CD8-positive, alpha-beta memory T cell (primary cell): ENCODE measurements at places on chromosomes 13 and 19. TPM values are rescaled to one million over a fixed set of nuclear protein-coding genes. Genes with fewer than 3 reads are reported as not detected.

GRCh38 chr13:107099661-107100060 lies 531.7 kb upstream of the ARGLU1 start:
- no peak overlapping the region for H3K4me3 ChIP-seq
- DNase-seq: no peak
- H3K27me3 ChIP-seq: no peaks in the 10 kb centered on the region
- H3K36me3 ChIP-seq: no peaks in the 10 kb centered on the region
- no peaks in the 10 kb centered on the region for H3K4me1 ChIP-seq
- no peak overlapping the region for H3K27ac ChIP-seq

GRCh38 chr19:31353833-31354232 lies 4.6 kb upstream of the TSHZ3 start:
- peaks cover 69% of the 10 kb centered on the region for H3K27me3 ChIP-seq
- H3K36me3 ChIP-seq: no peaks in the 10 kb centered on the region
- H3K4me3 ChIP-seq: no peak overlapping the region
- H3K4me1 ChIP-seq: peaks cover 4% of the 10 kb centered on the region
- H3K27ac ChIP-seq: no peak overlapping the region

GRCh38 chr13:66501181-66501580 lies 729.0 kb downstream of the PCDH9 start:
- no peak for DNase-seq
- H3K4me1 ChIP-seq: no peaks in the 10 kb centered on the region
- H3K27ac ChIP-seq: no peak overlapping the region

DNA sequence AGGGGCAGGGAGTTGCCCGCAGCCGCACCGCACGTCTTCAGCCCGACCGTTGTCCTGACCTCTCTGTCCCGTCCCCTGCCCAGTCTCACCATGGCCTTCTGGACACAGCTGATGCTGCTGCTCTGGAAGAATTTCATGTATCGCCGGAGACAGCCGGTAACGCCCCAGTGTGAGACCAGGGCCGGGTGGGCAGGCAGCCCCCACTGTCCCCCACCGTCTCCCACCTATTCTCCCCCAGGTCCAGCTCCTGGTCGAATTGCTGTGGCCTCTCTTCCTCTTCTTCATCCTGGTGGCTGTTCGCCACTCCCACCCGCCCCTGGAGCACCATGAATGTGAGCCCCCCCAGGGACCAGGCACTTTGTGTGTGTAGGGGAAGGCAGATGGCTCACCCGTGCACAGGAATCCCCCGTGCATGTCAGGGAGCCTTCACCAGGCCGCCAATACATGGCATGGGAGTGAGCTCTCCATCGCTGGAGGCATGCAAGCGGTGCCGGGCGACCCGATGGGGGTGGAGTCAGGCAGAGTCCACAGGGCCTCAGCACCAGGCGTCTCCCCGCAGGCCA lies 1.4 kb downstream of the ABCA7 start:
- H3K27me3 ChIP-seq: no peaks in the 10 kb centered on the region
- peaks cover 44% of the 10 kb centered on the region for H3K4me1 ChIP-seq
- peak overlapping the region; percentile 78 for H3K4me3 ChIP-seq
- peak overlapping the region; percentile 31 for H3K27ac ChIP-seq
- no peak for DNase-seq
- peaks cover 13% of the 10 kb centered on the region for H3K36me3 ChIP-seq

GRCh38 chr13:27161980-27162379 lies 9.6 kb downstream of the USP12 start:
- no peak overlapping the region for H3K27ac ChIP-seq
- no peak overlapping the region for H3K4me3 ChIP-seq

GRCh38 chr13:95604556-95604915 lies 40.0 kb downstream of the DZIP1 start:
- no peaks in the 10 kb centered on the region for H3K36me3 ChIP-seq
- peaks cover 6% of the 10 kb centered on the region for H3K27me3 ChIP-seq

GRCh38 chr13:112545856-112546255 lies 42.1 kb downstream of the TUBGCP3 start:
- no peak overlapping the region for H3K27ac ChIP-seq
- H3K27me3 ChIP-seq: no peaks in the 10 kb centered on the region
- H3K36me3 ChIP-seq: peaks cover 11% of the 10 kb centered on the region
- H3K4me3 ChIP-seq: no peak overlapping the region
- H3K4me1 ChIP-seq: no peaks in the 10 kb centered on the region

DNA sequence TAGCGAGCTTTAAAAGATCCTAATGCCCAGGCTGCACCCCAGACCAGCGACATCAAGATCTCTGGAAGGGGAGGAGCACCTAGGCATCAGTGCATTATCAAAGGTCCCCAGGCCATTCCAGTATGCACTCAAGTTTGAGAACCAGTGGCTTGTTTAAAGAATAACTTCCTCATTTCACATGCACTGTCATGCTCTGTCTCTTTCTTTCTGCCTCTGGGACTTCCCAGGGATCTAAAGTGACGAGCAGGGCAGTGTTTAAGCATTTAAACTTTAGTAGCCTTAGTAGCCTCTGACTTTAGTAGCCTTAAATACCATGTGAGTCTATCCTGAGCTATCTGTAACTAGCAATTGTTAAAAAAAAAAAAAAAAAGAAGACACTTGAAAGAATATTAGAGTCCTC lies 8.9 kb upstream of the FARP1 start:
- H3K4me3 ChIP-seq: no peak overlapping the region
- DNase-seq: no peak
- H3K27me3 ChIP-seq: no peaks in the 10 kb centered on the region
- no peak overlapping the region for H3K27ac ChIP-seq

- no peak for DNase-seq
- H3K4me1 ChIP-seq: no peaks in the 10 kb centered on the region
- no peaks in the 10 kb centered on the region for H3K27me3 ChIP-seq
Observed at GRCh38 chr13:24142886-24143285, 17.6 kb upstream of the SPATA13 start.

DNA sequence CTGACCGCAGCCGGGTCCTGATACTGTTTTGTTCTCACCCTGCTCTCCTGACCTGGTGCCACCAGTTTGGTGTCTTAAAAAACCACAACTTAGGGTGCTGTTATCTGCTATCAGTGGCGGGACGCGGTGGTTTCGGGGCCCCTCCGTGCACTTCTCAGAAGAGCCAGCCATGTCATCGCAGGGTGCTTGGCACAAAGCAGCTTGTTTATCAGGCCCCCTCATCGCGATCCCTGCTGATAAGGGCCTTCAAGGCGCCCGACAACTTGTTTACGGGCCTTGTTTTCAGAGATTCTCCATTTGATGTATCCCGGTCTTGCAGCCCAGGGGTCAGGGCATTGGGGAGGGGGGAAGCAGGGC lies 58.1 kb upstream of the KLF2 start:
- no peaks in the 10 kb centered on the region for H3K27me3 ChIP-seq
- peak overlapping the region; percentile 16 for H3K27ac ChIP-seq
- peak overlapping the region; percentile 25 for H3K4me3 ChIP-seq
- peak; percentile 59 for DNase-seq
- no peaks in the 10 kb centered on the region for H3K36me3 ChIP-seq

GRCh38 chr13:88285329-88285728 lies 614.2 kb downstream of the SLITRK5 start:
- no peak overlapping the region for H3K4me3 ChIP-seq
- DNase-seq: no peak
- H3K36me3 ChIP-seq: no peaks in the 10 kb centered on the region
- H3K27me3 ChIP-seq: no peaks in the 10 kb centered on the region

DNA sequence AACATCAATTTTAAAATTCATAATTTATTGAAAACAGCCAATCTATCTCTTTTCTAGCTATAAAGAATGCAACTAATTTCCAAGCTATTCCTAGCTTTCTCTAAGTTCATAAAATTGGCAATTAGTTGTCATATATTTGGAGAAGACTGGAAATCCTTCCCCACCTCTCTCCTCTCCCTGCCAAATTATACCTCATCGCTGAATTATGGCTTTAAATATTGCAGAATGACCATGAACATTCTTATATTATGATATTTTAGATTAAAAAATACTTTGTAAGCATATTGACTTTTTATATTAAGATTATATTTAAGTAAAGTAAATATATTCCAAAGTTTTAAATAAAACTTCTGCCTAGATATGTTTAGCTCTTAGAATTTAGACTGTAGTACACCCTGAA lies 58.2 kb downstream of the ESD start:
- no peaks in the 10 kb centered on the region for H3K4me1 ChIP-seq
- H3K27me3 ChIP-seq: no peaks in the 10 kb centered on the region
- H3K4me3 ChIP-seq: no peak overlapping the region
- no peak overlapping the region for H3K27ac ChIP-seq
- no peaks in the 10 kb centered on the region for H3K36me3 ChIP-seq

DNA sequence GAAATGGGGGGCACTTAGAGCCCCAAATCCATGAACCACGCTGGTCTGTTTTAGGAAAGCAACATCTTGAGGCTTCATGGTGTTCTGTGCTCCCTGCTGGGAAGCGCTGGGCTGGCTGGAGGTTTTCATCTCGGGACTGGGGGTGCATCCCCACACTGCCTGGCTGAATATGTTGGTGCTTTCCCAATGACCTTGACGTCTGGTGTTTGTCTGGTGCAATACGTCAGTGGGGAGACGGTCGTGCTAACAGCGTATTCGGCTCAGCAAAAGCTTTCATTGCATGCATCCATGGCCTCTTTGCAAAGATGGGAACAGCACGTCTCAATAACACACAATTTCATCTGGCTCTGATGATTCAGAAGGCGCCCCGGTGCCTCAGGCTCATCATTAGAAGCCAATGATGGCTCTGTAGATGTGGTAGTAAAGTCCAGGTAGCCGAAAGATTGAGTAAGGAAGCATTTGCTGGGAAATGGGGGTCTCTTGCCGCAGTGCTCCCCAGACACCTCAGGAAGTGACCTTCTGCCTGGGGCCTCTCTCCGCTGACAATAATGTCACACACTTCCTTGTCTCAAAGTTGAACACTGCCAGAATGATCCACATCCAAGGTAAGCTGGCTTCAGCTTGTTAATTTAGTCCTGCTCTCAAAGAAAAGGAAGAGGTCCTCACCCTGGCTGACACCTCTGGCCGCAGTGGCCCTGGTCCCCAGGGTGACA lies 97.7 kb downstream of the ING1 start:
- no peak overlapping the region for H3K27ac ChIP-seq
- DNase-seq: no peak
- H3K4me3 ChIP-seq: no peak overlapping the region
- no peaks in the 10 kb centered on the region for H3K36me3 ChIP-seq
- H3K4me1 ChIP-seq: no peaks in the 10 kb centered on the region
- no peaks in the 10 kb centered on the region for H3K27me3 ChIP-seq

- no peaks in the 10 kb centered on the region for H3K27me3 ChIP-seq
- peak overlapping the region; percentile 71 for H3K27ac ChIP-seq
- peak overlapping the region; percentile 91 for H3K4me3 ChIP-seq
Observed at GRCh38 chr19:19900139-19900728, 512 bp upstream of the ZNF93 start.

DNA sequence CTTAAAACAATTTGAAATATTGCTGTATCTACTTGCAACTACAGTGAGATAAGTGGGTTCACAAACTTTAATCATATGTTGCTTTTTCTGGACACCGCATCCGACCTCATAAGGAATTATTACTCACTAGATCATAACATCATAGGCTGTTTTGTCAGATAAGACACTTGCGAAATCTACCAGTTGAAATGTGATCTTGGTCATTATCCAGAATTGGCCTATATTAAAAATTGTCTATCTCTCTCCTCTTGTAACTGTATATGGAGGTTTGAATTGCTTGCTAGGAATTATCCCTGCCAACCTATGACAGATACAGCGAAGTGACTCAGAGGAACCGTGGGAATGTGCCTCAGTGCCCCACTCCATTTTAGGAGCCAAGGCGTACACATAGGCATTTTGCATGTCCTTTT lies 117.0 kb upstream of the POSTN start:
- no peaks in the 10 kb centered on the region for H3K4me1 ChIP-seq
- no peak overlapping the region for H3K4me3 ChIP-seq
- no peaks in the 10 kb centered on the region for H3K36me3 ChIP-seq
- no peak for DNase-seq

GRCh38 chr13:20711301-20712044 lies 8.0 kb downstream of the IL17D start:
- H3K27ac ChIP-seq: no peak overlapping the region
- H3K4me3 ChIP-seq: no peak overlapping the region
- no peak for DNase-seq
- H3K27me3 ChIP-seq: no peaks in the 10 kb centered on the region

DNA sequence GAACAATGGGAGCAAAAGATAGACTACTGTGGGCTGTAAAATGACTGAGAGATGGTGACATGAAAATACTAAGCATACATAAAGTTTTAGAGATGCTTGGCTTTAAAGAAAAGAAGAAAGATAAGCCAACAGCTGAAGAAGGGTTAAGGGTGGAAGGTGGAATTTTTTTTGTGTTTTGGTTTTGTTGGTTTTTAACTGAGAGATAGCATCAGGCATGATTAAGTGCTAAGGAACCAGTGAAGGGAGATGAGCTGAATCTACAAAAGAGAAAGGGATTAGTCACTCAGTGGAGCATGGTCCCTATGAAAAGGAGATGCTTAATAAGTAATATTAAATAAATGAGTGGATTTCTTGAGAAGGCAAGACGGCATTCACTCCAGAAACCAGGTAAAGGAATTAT lies 12.5 kb upstream of the TBC1D4 start:
- peaks cover 6% of the 10 kb centered on the region for H3K27me3 ChIP-seq
- H3K36me3 ChIP-seq: no peaks in the 10 kb centered on the region
- H3K4me3 ChIP-seq: no peak overlapping the region
- no peaks in the 10 kb centered on the region for H3K4me1 ChIP-seq
- DNase-seq: no peak

DNA sequence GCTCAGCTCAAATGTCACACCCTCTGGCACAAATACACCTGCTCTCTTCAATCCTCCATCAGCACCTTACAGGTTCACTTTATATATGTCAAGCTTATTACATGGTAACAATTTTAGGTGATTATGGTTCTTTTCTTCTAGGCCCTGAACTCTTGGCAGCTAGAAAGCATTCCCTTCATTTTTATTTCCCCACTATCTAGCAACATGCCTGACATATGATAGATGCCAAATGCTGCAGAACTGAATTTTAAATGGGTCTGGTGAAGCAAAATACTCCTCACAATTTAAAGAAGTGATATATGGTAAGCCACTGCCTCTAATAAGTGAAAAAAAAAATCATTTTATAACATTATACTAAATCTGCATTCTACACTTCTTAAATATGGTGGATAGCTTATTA lies 95.2 kb downstream of the USP12 start:
- no peak for DNase-seq
- no peaks in the 10 kb centered on the region for H3K4me1 ChIP-seq
- H3K27ac ChIP-seq: no peak overlapping the region
- H3K4me3 ChIP-seq: no peak overlapping the region

DNA sequence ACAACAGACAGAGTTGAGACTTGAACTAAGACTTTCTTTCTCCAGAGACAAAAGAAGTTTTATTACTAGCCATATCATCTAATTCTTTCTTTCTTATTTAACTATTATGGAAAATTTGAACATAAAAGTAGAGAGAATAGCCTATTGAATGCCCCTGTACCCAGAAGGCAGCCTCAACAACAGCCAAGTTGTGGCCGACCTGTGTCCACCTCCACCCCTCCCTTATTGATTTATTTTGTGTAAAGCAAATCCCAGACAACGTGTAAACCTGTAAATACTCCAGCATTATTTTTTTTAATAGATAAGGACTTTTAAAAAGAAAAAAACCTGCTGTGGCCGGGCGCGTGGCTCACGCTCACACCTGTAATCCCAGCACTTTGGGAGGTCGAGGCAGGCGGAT lies 26.1 kb upstream of the FXYD3 start:
- no peaks in the 10 kb centered on the region for H3K27me3 ChIP-seq
- H3K36me3 ChIP-seq: no peaks in the 10 kb centered on the region
- DNase-seq: no peak

The PSG1 gene
- not detected for total RNA-seq

The KASH5 gene
- total RNA-seq: not detected

The INSR gene
- total RNA-seq: 1.2 TPM

The GJB6 gene
- total RNA-seq: 7.3 TPM

The COL5A3 gene
- 0.50 TPM for total RNA-seq

The ZNF121 gene
- 90.2 TPM for total RNA-seq

The SSC5D gene
- total RNA-seq: 1.2 TPM

The EFNA2 gene
- total RNA-seq: not detected

The ZNF628 gene
- total RNA-seq: 8.7 TPM

The TMEM91 gene
- total RNA-seq: 3.8 TPM

The CEACAM6 gene
- not detected for total RNA-seq

The CHERP gene
- 74.2 TPM for total RNA-seq

The OSCAR gene
- 0.22 TPM for total RNA-seq
